DMS79 (cell line): ENCODE measurements at places on chromosomes 3 and 15.

- DNase-seq: no peak
These were observed 67.9 kb downstream of the CNTN4 start for GRCh38 chr3:2166552-2166951.

DNA sequence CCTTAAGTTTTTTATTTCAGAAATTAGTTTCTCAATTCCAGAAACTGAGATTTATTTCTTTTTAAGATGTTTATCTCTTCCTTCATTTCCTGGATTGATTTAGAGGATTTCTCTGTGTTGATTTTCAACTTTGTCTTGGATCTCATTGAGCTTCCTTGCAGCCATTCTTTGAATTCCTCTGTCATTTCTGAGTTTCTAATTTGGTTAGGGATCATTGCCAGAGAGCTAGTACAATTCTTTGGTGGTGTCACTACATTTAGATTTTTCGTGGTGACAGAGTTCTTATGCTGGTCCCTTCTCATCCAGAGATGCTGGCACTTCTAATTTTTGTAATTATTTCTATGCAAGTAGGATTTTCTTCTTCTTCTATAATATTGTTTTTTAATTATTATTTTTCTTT is 691.1 kb upstream of the NAALADL2 start:
- DNase-seq: no peak

DNA sequence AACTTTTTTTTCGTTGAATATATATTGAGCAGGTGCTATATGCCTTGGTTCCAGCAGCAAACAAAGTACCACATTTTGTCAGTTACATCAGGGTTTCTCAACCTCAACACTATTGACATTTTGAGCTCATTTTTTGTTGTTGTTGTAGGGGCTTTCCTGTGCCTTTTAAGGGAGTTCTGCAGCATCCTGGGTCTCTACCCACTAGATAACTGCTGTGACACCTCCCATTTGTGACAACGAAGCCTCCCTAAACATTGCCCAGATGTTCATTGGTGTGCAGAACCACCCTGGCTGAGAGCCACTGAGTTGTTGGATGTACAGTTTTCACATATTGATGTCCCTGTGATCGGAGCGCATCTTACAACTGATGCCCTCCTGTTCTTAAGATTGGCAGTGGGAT is 382.6 kb downstream of the PTPRG start:
- DNase-seq: no peak

- DNase-seq: no peak
These were observed 27.5 kb upstream of the PAQR5 start for GRCh38 chr15:69271217-69271616.

DNA sequence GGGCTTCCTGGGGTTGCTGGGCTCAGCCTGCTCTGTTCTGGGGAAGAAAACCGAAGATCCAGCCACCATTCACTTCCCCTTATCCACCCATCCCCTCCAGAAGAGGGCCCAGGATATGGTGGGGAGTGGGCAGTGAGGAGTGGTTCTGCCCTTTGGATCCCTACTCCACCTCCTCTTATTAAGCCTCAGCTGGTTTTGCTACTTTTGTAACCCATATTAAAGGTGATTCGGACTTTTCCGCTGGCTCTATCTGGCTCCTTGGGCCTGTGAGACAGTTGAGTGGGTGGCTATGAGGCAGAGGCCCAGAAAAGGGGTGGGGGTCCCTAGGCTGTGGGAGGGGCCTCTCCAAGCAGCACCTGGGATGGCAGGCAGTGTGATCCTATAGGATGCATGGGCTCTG is 33.8 kb downstream of the NBEAL2 start:
- no peak for DNase-seq

DNA sequence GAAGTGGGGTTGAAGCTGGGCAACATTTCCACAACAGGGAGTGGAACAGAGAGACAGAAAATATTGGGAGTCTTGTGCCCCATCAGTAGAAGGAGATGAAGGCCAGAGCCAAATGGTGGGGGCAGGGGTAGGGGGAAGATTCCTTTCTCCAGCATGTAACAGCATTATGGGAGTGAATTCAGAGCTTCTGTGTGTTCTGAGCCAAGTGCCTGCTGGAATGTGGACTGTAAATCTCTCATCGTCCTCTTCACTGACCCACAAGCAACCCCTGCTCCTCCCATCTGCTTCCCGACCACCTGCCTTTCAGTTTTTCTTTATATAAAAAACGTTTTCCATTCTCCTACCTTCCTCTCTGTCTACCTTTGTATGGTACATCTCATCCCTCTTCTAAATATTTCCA is 344.2 kb upstream of the TPRG1 start:
- DNase-seq: no peak

DNA sequence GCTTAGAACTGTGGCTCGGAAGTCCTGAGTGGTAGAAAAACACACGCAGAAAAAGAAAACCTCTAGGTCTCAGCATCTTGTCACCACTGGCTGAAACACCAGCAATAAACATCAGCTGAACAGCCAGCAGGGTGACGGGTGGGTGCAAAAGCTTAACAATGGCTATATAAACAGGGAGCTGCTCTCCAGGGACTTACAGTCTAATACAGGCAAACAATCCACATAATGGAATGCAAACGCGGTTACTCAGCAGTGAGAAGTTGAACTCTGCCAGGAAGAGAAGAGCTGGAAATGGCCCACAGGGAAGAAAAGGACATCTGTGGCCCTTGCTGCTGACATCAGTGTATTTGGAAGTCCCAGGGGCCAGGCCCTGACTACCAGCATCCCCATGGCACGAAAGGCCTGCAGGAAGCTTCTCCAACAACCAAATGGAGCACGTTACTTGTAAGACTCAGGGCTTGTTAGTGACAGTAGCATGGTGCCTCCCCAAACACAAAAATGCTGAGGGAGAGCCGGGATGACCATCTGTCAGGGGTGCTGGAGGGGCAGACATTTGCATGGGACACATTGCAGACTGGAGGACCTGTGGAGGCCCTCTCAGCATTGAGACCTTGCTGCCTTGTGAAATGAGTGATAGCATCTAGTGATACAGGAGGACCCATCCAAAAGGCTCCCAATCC is 3.0 kb downstream of the HEG1 start:
- DNase-seq: no peak

DNA sequence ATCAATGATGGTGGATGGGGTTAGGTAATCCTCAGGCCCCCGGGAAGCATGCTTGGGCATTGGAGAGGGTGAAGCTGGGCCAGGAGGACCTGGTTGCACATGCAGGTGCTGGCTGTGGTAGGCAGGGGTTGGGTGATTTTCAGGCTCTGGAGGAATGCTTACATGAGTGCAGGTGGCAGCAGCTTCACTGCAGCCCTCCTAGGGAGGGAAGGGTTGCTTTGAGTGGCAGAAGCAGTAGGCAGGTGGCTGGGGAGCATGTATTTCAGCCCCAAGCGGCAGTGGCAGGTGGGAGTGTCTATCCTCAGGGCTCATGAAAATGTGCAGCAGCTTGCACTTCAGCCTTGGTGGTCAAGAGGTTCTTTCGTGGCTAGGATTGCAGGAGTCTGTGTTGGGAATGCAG is 230.0 kb upstream of the CTNNB1 start:
- no peak for DNase-seq

- no peak for DNase-seq
These were observed 16.6 kb downstream of the EAF1 start for GRCh38 chr3:15443826-15444524.

GRCh38 chr15:99212406-99212805 is 37.0 kb downstream of the TTC23 start:
- DNase-seq: no peak

GRCh38 chr15:101652786-101653430 is 727 bp upstream of the TM2D3 start:
- DNase-seq: no peak

GRCh38 chr3:114389156-114389555 is 95.3 kb downstream of the TIGIT start:
- no peak for DNase-seq

GRCh38 chr15:67850994-67851571 is 11.2 kb upstream of the RNU6-1 start:
- no peak for DNase-seq
